ENCODE measurements at places on chromosomes 16 and 17.

- no peak for DNase-seq
These were observed 22.1 kb downstream of the ZP2 start for GRCh38 chr16:21189311-21189710.

DNA sequence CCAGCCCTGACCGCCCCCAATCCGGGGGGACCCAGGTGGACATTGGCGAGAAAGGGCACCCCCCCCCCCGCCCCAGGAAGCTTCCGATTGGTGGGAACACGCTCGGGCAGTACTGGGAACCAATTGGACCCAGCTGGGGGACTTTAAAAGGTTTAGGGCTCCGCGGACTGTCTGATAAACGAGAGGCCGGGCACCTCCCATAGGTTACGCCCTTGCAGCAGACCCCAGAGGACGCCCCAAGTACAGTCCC is 245 bp downstream of the TMEM256 start:
- DNase-seq, result no peak

DNA sequence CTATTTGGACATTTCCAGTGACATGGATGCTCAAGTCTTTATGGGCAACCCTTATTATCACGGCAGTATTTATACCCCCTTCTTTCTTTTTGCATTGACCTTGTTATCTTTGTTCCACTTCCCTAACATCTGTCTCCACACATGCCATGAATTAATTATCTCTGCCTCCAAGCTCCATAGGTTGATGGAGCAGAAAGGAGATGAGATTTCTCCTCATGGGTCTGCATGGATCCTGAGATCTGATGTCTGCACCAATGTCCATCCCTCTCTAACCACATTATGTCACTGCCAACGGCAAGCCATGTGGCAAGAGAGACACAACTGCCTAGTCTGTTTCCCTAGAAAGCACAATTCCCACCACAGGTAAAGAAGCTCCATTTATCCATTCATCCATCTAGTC is 416.8 kb upstream of the ASIC2 start:
- no peak for DNase-seq

- no peak for DNase-seq
These were observed 75.5 kb downstream of the SHISA9 start for GRCh38 chr16:12976936-12977335.

GRCh38 chr16:19864566-19864965 is 20.1 kb downstream of the GPRC5B start:
- no peak for DNase-seq

DNA sequence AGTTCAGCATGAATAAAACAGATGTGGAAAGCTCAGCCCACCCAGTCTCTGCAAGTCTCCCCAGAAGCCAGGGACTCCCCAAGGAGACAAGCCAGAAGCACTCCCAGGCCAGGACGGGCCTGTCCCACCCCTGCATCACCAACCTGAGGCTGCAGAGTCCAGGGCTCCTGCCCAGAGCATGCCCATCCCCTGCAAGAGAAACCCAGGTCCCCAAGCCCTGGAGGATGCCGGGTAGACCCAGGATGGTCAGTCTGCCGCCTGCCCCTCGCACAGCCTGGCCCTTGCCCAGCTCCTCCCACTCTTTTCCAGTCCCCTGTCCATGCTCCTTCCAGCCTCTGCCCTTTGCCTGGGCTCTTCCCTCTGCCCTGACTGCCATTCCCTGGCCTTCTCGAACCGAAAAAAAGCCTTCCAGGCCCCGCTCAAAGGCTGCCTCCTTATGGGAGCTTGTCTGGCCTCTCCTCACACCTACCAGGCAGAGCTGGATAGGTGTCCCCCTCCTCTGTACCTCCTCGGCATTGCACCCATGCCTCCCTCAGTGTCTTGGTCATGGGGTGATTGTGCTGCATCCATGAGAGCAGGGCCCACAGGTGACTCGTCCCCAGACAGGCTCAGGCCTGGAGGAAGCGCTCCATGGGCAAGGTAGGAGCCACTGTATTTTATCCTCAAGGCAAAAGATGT is 44.8 kb downstream of the BEAN1 start:
- no peak for DNase-seq

- no peak for DNase-seq
These were observed 44.0 kb downstream of the ZNF276 start for GRCh38 chr16:89765292-89765830.

DNA sequence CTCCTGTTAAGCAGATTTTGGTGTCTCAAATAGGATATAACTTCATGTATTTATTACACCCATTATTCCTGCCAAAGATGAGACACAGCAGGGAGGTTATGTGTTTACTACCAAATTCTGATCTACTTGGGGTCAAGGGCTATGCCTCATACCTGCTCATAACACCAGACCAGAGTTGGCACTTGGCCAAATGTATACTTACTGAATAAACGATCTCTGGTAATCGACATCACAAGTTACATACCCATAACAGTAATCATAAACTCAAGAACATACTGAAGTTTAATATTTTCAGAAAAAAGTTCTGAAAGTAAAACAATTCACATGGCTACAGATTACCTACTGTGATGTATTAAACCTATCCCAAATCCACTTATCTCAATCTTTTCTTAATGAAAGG is 2.9 kb downstream of the TMEM170A start:
- no peak for DNase-seq

DNA sequence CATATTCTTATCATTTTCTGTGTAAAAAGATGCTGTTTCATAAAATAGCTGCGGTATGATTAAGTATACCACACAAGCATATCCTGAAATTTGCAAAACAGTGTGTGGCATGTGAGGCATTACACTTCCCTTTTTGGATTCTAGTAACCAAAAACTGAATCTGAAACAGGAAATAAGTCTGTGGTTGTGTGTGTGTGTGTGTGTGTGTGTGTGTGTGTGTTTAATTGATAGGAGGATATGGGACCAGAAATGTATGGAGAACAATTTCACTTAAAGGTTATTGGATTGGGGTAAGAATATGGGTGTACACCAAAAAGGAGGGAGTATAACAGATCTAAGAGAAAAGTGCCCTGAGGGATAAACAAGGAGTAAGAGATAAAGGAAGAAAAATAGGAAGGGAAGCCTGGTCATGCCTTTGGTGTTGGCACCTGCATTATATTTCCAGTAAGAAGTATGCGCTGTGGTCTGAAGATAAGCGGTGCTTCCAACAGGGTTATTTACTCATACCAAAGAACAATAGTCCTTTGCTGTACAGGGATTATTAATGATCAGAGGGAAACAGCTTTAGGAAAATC is 4.0 kb downstream of the LYRM1 start:
- peak; percentile 81 for DNase-seq

GRCh38 chr16:29978081-29978480 is 4.4 kb downstream of the TAOK2 start:
- DNase-seq, result no peak

GRCh38 chr16:17194190-17194780 is 276.5 kb downstream of the XYLT1 start:
- peak; percentile 86 for DNase-seq

GRCh38 chr16:14375132-14375491 is 254.9 kb downstream of the PARN start:
- no peak for DNase-seq

DNA sequence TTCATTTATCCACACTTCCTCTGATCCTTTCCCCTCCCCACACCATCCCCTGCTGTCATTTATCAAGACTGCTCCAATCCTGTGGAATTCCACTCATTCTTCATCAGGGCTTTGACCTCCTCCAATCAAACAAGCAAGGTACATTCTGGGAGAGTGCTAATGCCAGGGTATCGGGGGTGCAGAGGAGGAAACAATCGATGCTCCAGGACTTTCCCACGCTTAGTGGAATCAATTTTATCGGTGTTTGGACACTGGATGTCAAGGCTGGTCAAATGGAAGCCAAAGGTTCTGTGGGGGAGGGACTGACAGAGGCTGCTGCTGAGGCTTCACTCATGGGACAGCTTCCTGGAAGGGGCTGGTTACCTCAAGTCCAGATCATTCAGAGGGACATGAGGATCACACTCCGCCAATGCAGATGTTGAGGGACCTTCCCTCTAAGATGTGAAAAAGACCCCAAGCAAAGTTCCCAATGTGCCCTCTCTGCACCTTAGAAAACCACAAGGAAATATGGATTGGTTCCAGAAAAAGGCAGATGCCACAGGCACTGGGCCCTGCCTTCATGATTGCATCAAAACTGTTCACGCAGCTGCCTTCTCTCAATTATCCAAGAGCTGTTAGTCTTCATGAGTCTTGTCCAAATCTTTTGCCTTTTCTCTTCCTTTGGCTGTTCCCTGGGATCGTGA is 44.7 kb upstream of the SOX9 start:
- no peak for DNase-seq

GRCh38 chr16:4365615-4366014 is 6.0 kb upstream of the VASN start:
- DNase-seq, result no peak

- no peak for DNase-seq
These were observed 22.8 kb upstream of the SLC47A1 start for GRCh38 chr17:19510903-19511302.

DNA sequence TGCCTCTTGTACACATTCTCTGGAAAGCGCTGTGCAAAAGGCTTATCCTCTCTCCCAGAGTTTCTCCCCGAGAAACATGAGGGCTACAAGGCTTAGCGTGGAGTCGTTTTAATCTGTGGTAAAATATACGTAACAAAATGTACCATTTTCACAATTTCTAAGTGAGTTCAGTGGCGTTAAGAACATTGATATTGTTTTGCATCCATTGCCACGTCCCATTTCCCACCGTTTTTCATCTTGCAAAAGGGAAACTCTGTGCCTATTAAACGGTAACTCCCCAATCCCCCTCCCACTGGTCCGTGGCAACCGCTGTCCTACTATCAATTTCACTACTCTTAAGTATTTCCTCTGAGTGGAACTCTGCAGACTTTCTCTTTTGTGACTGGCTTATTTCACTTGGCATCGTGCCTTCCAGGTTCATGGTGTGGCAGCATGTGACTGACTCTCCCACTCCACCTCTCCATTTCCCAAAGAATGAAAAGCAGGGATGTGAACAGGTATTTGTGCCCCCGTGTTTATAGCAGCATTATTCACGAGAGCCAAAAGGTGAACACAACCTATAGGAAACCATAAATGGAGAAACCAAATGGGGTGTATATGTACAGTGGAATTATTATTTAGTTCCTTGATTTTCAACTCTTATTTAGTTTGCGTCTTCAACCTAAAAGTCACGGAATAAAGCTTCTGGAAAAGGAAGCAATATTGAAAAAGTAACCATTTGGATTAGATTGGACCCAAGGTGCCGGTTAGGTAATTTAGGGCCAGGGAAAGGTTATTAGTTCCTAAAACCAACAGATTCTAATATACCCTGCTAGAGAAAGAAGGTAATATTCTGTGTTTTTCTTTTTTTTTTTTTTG is 1.1 kb upstream of the USP32 start:
- DNase-seq, result peak; percentile 81

DNA sequence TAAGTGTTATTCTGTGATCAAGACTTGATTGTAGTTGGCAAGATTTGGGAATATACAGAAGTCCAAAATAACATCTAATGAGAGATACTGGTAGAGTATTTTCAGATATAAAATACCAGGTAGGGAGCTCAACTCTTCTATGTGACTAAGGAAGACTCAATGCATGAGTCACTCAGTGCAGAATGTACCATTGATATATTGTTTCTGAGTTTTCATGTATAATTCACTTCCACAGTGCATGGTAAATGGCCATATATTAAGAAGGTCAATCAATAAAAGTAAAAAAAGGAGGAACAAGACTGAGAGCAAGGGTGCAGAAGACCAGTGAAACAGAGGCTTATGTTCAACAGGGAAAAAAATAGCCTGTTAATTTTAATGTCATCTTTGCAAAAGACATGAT is 1387.9 kb downstream of the CDH8 start:
- DNase-seq, result no peak

GRCh38 chr16:17369421-17370222 is 101.1 kb downstream of the XYLT1 start:
- peak; percentile 93 for DNase-seq

DNA sequence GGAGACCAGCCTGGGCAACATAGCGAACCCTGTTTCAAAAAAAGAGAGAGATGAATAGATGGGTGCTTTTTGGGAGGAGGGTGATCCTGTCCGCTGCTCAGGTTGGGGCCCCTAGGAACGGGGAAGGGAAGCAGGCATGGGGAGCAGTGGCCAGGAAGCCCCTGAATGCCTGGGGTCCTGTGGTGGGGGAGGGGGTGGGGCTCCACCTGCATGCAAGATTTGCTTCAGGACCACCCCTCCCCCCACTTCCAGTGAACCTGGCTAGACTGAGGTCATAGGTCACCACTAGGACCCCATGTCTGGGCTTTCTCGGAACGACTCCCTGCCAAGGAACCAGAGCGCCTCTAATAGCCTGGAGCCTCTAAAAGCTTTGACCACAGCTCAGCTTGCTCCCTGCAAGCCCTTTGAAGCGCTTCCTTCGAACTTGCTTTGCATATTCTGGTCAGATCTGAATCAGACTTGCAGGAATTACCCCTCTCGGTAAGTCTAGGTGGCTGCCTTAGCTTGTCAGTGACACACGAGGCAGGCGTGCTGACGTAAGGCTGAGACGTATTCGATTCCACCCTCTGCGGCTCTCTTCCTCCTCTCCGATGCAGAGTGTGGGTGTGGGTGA is 3.7 kb downstream of the SOCS3 start:
- DNase-seq, result peak; percentile 97

DNA sequence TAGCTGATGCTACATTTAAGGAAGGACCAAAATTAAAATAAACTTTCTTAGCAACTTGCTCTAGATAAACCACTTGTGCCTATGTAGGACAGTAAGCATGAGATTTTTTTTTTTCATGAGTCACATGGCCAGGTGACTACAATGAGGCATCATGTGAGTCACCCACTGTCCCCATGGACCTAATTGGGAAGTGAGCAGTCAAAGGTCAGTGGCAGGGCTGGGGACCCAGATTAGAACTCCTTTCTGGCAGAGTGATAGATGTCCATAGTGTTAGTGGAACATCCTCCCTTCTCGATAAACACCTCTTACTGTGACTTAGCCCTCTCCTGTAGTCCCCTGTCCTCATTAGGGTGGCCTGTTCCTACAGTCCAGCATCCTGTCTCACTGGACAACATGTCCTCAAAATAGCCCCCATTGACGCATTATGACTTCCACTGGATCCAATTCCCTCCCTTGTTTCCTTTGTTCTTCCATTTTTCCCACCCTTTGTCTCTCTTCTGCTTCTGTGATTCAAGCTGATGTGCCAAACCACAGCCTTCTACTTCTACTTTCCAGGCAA is 12.4 kb downstream of the ITGB3 start:
- no peak for DNase-seq

GRCh38 chr17:73297934-73298861 is 13.6 kb downstream of the CDC42EP4 start:
- DNase-seq, result no peak

- no peak for DNase-seq
These were observed 30.4 kb downstream of the HASPIN start for GRCh38 chr17:3754066-3754457.

DNA sequence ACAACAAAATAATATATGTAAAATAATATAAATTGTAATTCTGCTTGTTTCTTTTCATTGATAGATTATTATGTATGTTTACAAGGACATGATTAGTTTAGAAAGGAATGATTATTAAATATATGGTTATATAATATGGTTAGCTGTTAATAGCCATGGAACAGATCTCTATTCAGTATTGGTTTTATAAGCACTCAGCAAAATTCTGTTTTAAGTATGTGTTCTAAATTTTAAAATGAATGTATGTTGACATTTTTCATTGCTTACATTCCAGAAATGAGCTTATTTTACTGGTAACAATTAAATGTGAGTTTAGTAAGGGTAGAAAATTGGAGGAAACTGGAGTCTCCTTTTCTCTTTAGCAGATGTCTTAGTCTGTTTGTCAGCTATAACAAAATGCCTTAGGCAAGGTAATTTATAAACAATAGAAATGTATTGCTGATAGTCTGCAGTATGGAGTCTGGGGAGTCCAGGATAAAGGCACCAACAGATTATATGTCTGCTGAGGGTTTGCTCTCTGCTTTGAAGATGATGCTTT is 45.4 kb downstream of the NFAT5 start:
- DNase-seq, result no peak

All from activated CD4-positive, alpha-beta T cell treated with anti-CD3 and anti-CD28 coated beads, Interleukin-2, amount 10 ng/mL, durations not matched to agents 24 days and 14 days (primary cell).